ENCODE measurements at places on chromosomes 2 and 18.

DNA sequence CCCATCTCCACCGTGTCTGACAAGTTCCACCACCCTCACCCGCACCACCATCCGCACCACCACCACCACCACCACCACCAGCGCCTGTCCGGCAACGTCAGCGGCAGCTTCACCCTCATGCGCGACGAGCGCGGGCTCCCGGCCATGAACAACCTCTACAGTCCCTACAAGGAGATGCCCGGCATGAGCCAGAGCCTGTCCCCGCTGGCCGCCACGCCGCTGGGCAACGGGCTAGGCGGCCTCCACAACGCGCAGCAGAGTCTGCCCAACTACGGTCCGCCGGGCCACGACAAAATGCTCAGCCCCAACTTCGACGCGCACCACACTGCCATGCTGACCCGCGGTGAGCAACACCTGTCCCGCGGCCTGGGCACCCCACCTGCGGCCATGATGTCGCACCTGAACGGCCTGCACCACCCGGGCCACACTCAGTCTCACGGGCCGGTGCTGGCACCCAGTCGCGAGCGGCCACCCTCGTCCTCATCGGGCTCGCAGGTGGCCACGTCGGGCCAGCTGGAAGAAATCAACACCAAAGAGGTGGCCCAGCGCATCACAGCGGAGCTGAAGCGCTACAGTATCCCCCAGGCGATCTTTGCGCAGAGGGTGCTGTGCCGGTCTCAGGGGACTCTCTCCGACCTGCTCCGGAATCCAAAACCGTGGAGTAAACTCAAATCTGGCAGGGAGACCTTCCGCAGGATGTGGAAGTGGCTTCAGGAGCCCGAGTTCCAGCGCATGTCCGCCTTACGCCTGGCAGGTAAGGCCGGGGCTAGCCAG lies 1.2 kb downstream of the ONECUT2 start:
- ATAC-seq: no peak

DNA sequence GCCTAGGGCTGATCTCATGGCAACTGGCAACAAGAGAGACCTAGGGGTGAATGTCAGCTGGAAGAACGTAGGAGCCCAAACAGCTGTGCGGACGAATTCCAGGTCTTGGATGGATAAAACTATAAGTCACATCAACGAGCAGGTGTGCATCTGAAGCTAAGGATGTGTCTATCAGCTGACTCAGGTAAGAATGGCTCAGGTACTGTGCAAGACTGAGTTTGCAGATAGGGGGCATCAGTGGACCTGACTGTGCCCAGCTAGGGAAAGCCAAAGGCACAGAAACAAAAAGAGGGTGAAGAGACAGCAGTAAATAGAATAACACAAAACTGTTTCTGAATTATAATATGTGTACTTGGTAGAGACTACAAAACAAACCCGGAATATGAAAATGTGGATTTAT lies 357.3 kb downstream of the ZEB2 start:
- peak; percentile 72 for ATAC-seq

- ATAC-seq: peak; percentile 22
Observed at GRCh38 chr2:241041589-241042158, 43.3 kb downstream of the SNED1 start.

GRCh38 chr2:149410701-149411484 lies 80.5 kb downstream of the LYPD6 start:
- ATAC-seq: no peak

GRCh38 chr2:46601328-46601963 lies 122.1 kb downstream of the TMEM247 start:
- ATAC-seq: no peak

GRCh38 chr2:11612553-11613215 lies 57.3 kb downstream of the NTSR2 start:
- no peak for ATAC-seq

GRCh38 chr2:81304154-81304830 lies 999.7 kb upstream of the LRRTM1 start:
- no peak for ATAC-seq

DNA sequence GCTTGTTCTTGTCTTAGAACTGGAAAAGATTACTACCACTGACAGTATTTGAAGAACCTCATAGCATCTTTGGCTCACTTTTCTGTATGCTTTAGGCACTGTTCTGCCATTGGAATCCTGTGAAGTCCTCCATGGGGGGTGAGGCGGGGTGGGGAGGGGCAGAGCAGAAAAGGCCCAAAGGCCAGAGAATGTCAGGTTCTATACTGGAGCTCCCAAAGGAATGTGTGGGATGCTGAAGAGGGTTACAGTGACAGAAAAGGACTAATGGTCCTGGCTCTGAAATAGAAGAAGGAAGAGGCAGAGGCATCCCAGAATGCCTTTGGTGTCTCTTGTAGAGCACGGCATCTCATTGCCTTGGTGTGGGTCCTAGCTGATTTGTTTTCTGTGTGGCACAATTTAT lies 141.9 kb downstream of the HAUS1 start:
- ATAC-seq: no peak

GRCh38 chr2:197378086-197378485 lies 56.7 kb downstream of the SF3B1 start:
- ATAC-seq: no peak

DNA sequence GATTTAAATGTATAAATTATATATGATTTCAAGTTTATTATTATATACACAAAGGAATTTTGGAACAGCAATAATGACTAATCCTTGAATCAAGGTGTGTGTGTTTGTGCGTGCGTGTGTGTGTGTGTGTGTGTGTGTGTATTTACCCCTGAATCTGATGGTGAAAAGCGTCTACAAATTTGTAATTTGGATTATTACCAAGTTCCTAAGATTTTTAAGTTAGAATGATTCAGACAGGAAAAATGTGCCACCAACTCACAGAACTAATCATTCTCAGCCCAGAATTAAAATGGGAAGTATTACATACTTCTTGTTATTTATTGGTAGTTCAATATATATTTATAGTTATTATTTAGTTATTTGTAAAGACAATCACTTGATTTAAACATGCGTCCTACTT lies 12.3 kb downstream of the CALCRL start:
- no peak for ATAC-seq
